ENCODE measurements at places on chromosomes 11 and 22.

DNA sequence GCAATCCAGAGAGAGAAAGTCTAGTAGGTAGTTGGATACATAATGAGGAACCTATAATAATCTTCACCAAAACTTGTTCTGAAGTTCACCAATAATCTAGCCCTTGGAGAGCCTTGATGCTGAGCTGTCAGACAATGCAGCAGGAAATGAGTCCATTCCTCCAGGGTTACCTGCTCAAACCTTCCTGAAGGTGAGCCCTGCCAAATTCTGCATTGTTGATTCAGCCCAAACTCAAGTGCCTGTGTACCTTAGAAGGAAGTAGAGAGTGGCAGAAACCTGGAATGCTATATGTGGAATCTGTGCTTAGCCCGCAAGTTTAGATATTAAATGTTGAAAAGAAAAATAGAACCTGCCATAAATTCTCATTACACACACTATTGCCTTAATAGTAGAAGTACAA is 77.4 kb upstream of the SPON1 start:
- no peak for DNase-seq

DNA sequence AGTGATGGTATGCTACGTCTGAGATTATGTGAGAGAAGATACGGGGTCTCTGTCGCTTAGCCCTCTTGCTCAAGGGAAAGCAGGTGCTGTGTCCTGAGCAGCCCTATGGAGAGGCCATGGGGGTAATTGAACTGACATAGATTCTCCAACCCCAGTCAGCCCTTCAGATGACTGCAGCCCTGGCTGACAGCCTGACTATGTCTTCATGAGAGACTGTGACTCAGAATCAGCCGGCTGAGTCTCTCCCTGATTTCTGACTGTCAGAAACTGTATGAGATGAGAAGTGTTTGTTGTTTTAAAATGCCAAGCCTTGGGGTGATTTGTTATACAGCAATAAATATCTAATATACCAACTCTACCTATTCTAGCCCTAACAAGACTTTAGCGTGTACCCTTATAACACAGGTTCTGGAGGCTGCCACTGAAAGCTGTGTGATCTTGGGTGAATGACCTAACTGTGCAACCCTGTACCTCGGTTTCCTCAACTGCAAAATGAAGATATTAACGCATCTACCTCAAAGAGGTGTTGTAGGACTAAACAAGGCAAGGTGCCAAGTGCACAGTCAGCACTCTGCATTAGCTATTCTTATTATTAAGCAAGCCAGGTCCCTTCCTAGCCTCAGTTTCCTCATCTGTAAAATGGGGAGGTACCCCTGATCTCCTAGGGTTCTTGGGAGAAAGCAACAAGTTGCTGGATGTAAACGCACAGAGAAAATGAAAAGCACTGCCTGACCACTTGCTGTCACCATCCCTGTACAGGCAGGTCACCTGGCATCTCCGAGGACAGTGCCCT is 24.9 kb downstream of the SLC43A1 start:
- no peak for DNase-seq

DNA sequence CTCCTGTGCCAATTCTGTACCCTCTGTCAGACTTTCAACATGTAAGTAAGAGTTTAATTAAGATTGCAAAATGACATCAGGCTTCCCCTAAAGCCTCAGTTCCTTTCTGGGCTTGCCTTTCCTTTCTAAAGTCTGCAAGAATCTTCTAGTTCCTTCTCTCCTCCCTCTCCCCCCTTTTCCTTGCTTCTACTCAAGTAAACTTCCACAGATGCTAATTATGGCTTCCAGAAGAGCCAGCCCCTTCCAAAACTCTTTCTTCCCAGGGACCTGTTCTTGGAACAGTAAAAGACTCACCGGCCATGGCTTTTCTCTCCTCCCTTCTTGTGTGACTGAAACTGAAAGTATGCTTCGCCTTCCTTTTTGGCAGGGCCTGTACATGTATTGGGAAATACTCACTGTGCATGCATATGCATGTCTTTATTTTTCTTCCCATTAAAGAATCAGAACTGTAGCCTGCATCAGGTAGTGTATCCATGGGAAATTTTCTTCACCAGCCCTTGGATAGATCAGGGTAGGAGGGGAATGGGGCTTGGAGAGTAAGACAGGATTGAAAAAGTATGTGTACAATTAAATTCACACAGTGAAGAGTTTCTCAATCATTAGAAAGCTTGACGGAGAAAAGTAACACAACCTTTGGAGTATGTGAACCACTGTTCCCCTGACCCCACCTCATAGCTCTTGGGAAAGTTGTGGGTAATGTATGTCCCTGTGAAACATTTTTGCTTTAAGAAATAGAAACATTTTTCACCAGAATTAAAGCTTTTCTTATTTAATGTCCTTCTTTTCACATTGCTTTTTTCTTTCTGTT is at the start of gene CASP1:
TSS of gene CASP1 (minus strand) at position 332 of the 808 bp plus-strand sequence. CDS start at position 301, 31 bp downstream.
- peak; percentile 83 for DNase-seq

GRCh38 chr11:2215230-2215560 is 43.6 kb upstream of the TH start:
- DNase-seq = no peak

DNA sequence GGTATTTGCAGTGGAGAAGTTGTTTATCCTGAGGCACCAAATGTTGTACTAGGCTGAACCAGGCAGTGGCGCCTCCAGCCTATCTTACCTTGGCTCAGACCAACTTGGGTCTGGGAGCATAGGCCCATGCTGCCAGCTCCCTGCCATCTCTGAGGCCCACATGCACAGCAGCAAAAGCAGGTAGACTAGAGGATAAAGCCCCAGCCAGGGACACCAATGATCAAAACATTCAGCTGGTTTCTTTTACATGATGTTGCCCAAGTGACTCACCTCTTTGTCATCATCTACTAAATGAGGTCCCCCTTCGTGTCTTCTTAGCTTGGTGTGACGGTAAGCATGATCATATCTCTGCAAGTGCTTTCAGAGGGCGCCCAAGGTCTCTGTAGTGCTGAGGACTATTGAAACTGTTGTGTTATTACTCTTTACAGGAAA is 112.1 kb upstream of the DRD2 start:
- DNase-seq = no peak

- DNase-seq = peak; percentile 84
Observed at GRCh38 chr11:63768237-63769041, at the start of gene ZFTA. ZFTA (minus strand) TSS chr11:63768775; CDS start chr11:63768622, 153 bp downstream.

GRCh38 chr22:17192186-17192585 is 27.0 kb downstream of the ADA2 start:
- no peak for DNase-seq

GRCh38 chr11:46721286-46721685 is 2.3 kb downstream of the F2 start:
- no peak for DNase-seq

- DNase-seq = no peak
Observed at GRCh38 chr11:82321206-82321605, 412.5 kb downstream of the FAM181B start.

- DNase-seq = peak; percentile 38
Observed at GRCh38 chr22:39254789-39255298, 10.1 kb upstream of the PDGFB start.

DNA sequence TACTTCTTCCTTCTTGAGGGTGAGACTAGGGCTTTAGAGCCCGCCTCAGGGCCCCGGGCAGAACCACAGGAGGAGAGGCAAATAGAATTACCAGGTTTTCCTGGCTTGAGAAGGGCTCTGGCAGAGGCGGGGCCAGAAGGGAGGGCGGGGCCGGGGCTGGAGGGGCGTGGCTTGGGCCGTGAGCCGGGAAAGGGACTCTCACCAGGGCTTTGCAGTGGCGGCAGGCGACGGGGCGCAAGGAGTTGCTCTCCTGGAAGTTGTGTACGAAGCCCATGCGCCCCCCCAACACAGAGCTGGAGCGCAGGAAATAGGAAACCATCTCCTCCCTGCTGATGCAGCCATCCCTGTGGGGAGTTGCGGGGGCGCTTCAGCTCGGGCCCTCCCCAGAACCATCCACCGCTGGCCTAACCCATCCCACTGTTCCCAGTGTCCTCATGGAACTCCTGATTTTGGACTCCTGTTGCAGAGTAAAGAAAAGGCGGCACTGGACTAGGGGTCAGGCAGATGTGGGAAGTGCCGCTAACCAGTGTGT is 6.9 kb upstream of the NRXN2 start:
- peak; percentile 53 for DNase-seq
